ENCODE measurements at places on chromosomes 13 and 19. TPM values are rescaled to one million over a fixed set of nuclear protein-coding genes. Genes with fewer than 3 reads are reported as not detected.

Gene NALCN
- 0.04 TPM for total RNA-seq

Gene PEAK3
- total RNA-seq: not detected

Gene LMTK3
- total RNA-seq: 5.7 TPM

Gene ENOX1
- 0.66 TPM for total RNA-seq

DNA sequence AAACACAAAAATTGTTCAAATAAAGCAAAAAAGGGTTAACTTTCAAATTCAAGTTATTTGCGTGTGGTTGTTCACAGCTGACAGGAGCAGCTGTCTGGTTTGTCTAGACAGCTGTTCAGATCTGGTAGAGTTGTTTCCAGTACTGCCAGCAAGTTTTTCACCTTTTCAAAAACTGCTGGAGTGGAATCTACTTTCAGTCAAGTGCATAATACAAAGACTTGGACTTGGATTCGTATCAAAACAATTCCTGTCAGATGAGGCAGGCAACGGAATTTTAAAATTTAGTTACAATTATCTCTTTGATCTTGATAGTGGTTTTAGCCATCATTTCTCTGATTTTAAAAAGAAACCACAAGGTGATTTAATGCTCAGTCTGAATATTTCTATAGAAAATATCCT is 51.7 kb upstream of the EEF1AKMT1 start:
- no peak for DNase-seq

DNA sequence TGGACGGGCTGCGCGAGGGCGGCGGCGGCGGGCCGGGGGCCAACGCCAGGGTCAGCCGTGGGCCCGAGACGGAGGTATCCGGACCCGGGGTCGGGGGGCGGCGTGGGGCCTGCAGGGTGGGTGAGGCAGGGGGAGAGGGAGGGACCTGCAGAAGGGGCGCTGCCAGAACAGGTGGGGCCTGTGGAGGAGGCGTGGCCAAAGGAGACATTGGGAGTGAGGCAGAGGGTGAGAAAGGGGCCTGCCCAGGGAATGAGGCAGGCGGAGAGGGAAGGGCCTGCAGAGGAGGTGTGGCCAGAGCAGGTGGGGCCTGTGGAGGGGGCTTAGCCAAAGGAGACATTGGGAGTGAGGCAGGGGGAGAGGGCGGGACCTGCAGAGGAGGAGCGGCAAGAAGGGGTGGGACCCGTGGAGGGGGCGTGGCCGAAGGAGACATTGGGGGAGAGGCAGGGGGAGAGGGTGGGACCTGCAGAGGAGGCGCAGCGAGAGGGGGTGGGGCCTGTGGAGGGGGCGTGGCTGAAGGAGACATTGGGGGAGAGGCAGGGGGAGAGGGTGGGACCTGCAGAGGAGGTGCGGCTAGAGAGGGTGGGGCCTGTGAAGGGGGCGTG is 4.2 kb downstream of the PRR36 start:
- peak; percentile 96 for DNase-seq

- peak; percentile 46 for DNase-seq
These were observed 260.0 kb downstream of the FGF14 start for GRCh38 chr13:102141625-102142472.

DNA sequence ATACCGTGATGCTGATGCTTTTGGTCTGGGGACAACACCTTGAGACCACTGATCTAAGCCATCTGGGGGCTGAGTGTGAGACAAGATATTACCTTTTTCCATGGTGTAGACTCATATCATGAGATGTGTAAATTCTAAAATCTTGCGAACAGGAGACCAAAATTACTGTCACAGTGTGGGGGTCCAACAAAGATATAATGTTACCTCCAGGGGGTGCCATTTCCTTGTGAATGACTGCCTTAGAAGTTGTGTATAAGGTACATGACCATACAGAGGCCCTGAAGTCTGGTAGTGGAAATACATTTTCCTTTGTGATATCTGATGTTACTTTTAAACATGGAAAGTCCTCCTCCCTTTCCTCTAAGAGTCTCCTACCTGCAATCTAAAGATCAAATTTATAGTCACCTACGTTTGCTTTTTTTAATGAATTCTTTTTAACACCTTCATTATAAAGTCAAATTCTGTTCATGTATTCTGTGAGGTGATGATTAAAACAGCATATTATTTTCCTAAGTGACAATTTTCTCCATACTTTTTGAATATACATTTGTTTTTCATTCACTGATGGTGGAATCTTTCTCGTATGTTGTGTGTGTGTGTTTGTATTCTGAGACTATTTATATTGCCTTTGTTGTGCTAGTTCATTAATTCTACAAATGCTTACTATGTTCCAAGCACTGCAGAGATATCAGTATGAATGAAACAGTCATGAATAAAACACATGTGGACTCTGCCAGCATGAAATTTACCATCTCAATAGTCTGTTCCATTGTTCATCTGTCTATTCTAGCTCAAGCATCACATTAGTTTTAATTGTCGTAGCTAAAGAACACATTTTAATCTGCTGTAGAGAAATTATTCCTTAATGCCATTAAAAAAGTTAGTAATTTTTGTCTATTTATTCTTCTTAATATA is 113.7 kb downstream of the RFC3 start:
- peak; percentile 82 for DNase-seq

GRCh38 chr19:44050740-44051649 is 841 bp upstream of the ZNF223 start:
- DNase-seq: peak; percentile 77

DNA sequence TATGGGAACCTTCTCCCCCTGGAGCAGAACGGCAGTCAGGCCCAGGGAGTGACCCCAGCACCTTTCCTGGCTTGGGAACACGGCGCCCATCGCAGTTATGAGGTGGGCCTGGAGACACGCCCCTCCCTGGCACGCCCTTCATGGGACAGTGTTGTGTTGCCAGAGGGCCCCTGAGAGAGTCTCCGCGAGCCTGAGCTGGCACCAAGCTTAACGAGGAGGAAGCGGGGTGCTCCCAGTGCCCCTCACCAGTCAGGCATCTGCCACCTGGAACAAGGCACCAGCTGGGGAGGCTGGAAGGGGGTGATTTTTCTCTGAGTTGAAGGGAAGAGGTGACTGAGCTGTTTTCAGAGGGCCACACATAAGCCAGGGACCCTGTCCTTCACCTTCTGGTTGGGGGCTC is 180.6 kb downstream of the KDM4B start:
- DNase-seq: no peak

DNA sequence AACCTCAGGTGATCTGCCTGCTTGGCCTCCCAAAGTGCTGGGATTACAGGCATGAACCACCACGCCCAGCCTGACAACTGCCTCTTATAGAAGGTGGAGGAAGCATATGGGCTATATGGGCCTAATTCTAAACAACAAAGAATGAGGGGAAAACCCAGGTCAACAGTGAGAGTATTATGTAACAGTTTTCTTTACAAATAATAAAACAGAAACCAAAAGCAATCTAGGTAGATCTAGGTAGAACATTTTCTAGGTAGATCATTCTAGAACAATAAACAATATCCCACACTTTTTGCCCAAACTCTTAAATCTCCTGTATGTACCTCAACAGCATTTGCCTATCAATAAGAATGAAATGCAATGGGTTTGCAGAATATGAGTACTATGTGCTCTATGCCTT is 267.4 kb downstream of the ABCC4 start:
- DNase-seq: no peak

- DNase-seq: no peak
These were observed 32.6 kb downstream of the CLEC4M start for GRCh38 chr19:7795555-7796161.

DNA sequence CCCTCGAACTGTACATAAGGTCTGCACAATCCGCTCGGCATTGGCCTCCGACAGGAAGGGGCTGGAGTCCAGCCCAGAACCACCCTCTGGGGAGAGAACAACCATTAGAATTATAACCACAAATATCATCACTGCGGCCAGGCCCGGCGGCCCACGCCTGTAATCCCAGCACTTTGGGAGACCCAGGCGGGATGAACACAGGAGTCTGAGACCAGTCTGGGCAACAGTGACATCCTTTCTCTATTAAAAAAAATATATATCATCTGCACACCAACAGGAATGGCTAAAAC is 11.4 kb downstream of the COQ8B start:
- DNase-seq: no peak

- peak; percentile 86 for DNase-seq
These were observed 284.9 kb downstream of the KLF12 start for GRCh38 chr13:73849292-73849691.

GRCh38 chr13:78401873-78402707 is 201.3 kb downstream of the POU4F1 start:
- peak; percentile 14 for DNase-seq

DNA sequence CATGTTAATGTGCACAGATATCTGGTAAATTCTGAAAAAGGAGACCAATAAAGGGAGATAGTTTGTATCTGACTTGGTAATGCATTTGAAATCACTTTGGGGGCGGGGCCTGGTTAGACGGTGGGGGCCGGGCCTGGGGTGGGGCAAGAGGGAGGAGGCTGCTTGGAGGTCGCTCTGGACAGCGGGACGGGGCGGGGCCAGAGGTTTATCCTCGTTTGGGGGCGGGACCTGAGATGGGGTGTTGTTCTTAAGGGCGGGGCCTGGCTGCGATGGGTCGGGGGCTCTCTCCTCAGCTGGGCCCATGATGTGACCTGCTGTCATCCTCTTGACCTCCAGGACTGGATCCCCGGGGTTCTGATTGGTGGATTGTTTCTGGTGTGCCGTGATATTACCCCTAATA is 4.9 kb upstream of the ZNF808 start:
- DNase-seq: peak; percentile 90

GRCh38 chr19:38111898-38112297 is 112.1 kb downstream of the DPF1 start:
- DNase-seq: no peak

- no peak for DNase-seq
These were observed 36.7 kb downstream of the DOCK9 start for GRCh38 chr13:98941126-98941525.

GRCh38 chr19:15456871-15457700 is 7.3 kb downstream of the RASAL3 start:
- peak; percentile 99 for DNase-seq

DNA sequence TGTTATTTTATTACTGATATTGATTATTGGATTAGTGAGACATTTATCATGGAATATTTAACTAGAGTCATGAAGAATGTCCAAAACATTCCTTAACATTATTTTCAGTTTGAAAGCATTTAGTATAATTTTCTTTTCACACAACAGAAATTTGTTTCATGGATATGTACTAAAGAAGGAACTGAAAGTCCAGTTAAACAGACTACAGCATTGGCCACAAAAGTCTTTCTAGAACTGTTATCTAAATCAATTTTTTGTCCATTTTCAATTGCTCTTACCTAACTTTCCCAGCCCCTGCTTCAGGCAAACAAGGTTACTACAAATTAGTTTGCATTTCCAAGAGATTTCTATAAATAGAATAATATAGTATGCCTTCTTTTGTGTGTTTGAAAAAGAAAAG is 1018.0 kb upstream of the PCDH20 start:
- no peak for DNase-seq

- peak; percentile 84 for DNase-seq
These were observed 46.8 kb downstream of the PTPRS start for GRCh38 chr19:5293612-5294378.

- DNase-seq: peak; percentile 49
These were observed 2.3 kb upstream of the C1QTNF9B start for GRCh38 chr13:23899555-23899954.
